ENCODE measurements at places on chromosomes 5 and 9.

- no peak for DNase-seq
These were observed 67.5 kb upstream of the CPLX2 start for GRCh38 chr5:175803736-175804454.

GRCh38 chr9:78127279-78128225 lies 95.9 kb upstream of the GNAQ start:
- no peak for DNase-seq

DNA sequence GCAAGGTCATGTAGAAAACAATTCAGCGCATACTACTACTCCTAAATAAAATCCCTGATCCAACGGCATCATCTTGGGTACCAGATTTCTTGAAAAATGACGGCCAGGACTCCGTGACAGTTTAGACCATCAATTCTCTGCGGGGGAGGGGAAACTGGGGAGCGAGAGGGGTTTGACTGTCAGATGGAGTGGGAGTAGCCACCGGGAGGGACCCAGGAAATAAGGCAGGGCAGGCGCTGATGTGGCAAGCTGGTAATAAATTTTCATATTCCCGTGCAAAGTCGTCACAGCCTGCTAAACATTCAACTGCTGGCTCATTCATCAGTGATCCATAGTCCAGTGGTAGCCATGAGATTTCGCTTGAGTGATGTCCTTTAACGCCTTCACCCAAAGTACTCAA lies 457 bp upstream of the CDH18 start:
- no peak for DNase-seq

GRCh38 chr5:40277161-40277906 lies 402.4 kb upstream of the PTGER4 start:
- DNase-seq = no peak

GRCh38 chr9:119829186-119829585 lies 460.0 kb upstream of the BRINP1 start:
- no peak for DNase-seq

DNA sequence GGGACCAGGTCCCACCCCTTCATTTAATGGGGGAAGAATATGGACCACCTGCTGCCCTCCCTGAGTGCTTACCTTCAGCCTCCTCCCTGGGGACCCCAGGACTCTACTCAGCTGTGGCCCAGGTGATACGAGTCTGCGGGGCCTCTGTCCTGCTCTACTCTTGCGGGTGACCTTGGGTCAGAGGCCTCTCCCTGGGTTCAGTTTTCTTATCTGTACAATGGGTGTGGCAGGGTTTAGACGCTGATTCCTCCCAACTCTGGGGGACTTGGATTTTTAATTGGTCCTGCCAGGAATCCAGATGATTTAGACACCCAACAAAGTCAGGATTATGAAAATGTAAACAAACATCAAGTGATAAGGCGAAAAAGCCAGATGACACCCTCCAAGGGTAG lies 25.0 kb downstream of the FAM163B start:
- no peak for DNase-seq

DNA sequence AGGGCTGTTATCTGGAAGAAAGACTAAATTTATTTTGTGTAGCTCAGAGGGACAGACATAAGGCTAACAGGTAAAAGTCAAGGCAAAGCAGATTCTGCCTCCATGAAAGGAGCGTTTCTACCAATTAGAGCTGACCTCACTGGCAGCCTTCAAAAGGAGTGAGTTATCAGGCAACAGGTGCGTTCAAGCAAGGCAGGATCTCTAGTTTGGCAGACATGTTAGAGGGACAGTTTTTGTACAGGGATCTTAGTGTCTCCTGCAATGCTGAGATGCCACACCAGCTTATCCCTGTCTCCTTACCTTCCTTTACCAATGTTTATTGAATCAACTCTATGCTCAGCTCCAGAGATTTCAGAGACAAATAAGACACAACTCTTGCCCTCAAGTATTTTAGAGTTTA lies 73.8 kb downstream of the NRG2 start:
- DNase-seq = no peak

DNA sequence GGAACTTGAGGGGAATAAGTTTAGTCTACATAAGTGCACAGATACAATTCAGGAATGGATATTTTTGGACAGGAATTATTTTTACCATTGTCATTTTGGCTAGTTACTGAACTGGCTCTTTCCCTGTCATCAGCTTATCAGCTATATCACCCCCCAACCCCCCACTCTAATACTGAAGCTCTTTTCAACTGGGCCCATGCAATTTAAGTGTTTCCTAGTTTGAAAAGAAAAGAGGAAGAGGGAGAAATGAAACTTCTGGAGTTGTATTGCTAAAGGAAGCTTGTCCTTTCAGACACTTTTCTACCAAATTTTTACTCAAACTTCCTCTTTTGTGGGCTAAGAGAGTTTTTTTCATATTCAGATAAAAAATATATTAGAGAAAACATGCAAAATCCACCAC lies 18.5 kb upstream of the TIMD4 start:
- no peak for DNase-seq

DNA sequence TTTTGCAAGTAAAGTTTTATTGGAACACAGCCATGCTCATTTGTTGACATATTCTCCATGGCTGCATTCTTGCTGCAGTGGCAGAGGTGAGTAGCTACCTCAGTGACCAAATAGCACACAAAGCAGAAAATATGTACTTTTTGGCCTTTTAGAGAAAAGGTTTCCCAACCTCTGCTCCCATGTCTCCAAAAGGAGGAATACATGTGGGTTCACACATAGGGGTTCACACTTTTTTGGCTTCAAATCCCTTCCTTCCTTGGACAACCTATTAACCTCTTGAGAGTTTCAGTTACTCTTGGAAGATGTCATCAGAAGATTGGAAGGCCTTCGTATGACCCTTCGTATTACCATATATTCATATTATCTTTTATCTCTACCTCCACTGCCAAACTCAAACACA lies 285.1 kb upstream of the TUT7 start:
- DNase-seq = no peak

DNA sequence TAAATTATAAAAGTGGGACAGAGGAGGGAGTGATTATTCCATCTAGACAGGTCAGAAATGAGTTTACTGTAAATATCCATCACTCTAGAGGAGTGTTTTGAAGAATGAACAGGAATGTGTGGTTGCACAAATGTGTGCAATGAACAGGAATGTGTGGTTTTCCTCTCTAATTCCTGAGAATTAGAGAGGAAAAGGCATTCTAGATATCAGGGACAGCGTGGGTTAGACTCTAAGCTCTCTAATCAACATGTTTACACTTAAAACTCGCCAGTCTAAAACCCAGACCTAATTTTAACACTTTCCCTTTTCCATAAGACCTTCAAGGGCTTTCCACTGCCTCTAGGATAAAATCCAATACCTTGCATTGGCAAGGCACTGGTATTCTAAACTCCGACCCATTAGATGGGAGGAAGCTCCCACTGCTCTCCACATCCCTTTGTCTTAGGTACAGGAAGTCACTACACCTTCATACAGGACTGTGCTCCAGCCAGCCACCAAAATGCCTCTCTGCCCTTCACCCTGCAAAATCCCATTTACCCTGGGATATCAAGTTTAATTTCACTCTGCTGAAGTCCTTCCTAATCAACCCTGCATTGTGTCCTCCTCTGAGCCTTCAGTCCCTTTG lies 67.9 kb downstream of the NFIB start:
- no peak for DNase-seq

GRCh38 chr9:109307380-109308240 lies 13.2 kb downstream of the EPB41L4B start:
- DNase-seq = no peak

DNA sequence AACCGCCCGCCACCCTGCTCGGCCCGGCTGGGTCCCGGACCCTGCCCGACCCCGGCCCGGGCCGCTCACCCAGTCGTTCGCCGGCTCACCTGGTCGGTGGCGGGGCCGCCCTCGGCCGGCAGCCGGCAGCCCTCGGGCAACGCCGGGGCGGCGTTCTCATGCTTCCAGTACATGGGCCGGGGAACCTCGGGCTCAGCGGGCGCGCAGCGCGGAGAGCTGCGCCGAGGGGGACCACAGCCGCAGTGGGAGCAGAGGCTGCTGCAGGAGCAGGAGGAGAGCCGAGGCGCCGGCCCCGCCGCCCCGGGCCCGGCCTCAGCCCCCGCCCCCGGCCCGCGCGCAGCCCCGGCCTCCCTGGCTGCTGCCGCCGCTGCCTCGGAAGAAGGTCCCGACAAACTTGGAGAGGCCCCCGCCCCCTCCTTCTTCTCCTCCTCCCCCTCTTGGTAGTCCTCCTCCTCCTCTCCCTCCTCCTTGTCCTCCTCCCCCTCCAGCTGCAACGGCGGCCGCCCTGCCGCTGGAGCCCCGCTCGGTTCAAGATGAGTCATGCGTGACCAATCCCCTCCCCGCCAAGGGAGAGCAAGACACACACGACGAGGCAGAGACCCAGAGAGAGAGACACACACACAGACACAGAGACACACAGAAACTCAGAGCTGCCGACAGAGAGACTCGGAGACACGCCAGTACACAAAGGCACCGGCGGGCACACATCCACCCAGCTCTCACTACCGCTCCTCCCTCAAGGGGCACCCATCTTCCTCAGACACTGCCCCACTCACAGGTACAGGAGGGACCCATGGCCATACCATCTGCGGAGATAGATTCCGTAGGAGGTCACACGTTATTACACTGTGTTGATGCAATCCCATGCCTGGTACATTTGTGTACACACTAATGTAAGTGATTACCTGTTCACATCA lies at the start of gene LHX6:
LHX6 (minus strand) TSS at position 390 of the 917 bp plus-strand sequence; CDS start at position 173, 217 bp downstream.
- DNase-seq = no peak

DNA sequence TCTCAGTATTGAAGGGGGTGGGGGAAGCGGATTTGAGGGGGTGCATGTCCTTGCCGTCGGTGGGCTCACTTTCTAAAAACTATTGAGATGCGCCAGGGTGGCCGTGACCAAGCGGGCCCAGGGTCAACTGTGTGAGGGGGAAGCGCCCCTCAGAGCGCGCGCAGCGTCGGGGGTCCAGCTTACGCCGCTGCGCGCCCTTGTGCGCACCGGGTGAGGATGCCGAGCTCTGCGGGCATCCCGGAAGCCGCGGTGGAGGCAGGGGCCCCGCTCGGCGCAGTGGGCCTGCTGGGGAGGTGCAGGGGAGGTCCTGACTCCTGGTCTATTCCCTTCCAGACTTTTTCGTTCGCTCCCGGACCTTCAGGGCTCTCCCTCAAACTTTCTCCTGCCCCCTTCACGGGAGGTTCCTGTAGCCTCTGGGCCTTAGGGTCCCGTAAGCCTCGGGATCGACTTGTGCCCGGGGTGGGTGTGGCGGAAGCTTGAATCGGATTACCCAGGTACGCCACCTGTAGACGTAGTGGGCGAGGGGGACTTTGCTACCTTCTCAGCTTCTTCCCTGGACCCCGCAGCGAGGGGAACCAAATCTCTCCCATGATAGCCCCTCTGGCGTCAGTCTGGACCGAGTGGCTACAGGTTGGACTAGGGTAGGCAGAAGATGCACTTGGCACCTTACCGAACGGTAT lies 2.5 kb upstream of the PRDM6 start:
- no peak for DNase-seq

GRCh38 chr5:137837491-137838394 lies 29.9 kb upstream of the MYOT start:
- DNase-seq = no peak

DNA sequence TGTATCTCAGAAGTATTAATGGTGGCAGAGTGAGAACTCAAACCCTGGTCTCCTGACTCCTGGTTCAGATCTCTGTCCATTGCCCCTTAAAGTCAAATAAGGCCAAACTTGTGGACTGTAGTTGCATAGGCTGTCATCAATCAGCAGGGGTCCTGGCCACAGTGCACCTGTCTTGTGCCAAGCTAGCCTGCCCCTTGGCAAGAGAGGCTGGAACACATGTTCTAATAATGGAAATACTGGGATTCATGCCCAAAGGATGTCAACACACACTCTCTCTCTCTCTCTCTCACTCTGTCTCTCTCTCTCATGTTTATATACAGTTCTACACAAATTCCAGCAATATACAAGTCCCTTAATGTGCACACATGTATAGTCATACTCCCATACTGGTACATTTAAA lies 44.3 kb downstream of the GLRA1 start:
- no peak for DNase-seq

DNA sequence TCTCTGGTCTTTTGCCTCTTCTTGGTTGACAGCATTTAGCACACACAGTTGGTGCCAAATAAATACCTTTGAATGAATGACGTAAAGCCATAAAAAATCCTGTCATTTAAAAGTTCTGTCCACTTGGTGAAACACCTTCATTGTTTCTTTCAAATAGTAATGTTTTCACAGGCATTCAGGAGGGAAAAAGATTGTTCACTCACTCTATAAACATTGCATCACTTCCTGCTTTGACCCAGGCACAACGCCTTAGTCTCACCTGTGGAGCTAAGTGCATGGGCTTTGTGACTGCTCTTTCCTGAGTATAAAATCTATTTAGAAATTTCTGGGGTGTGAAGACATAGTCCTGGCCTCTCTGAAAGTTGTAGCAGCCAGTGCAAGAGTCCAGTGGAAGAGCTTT lies 88.9 kb upstream of the CXCL14 start:
- no peak for DNase-seq

- DNase-seq = no peak
These were observed 345.0 kb downstream of the CWC27 start for GRCh38 chr5:65113771-65114170.

- no peak for DNase-seq
These were observed 160.8 kb upstream of the IER5L start for GRCh38 chr9:129338724-129339430.

Measured in SW 1271 (cell line).